Activated T-cell treated with anti-CD3 and anti-CD28 coated beads for 4 hours (primary cell): ENCODE measurements at places on chromosomes 3 and 15.
A peak's percentile ranks its signal among the peaks of the same experiment; 100 is the strongest.

GRCh38 chr15:47726399-47726823 is 9.1 kb downstream of the SEMA6D start:
- DNase-seq, result no peak

DNA sequence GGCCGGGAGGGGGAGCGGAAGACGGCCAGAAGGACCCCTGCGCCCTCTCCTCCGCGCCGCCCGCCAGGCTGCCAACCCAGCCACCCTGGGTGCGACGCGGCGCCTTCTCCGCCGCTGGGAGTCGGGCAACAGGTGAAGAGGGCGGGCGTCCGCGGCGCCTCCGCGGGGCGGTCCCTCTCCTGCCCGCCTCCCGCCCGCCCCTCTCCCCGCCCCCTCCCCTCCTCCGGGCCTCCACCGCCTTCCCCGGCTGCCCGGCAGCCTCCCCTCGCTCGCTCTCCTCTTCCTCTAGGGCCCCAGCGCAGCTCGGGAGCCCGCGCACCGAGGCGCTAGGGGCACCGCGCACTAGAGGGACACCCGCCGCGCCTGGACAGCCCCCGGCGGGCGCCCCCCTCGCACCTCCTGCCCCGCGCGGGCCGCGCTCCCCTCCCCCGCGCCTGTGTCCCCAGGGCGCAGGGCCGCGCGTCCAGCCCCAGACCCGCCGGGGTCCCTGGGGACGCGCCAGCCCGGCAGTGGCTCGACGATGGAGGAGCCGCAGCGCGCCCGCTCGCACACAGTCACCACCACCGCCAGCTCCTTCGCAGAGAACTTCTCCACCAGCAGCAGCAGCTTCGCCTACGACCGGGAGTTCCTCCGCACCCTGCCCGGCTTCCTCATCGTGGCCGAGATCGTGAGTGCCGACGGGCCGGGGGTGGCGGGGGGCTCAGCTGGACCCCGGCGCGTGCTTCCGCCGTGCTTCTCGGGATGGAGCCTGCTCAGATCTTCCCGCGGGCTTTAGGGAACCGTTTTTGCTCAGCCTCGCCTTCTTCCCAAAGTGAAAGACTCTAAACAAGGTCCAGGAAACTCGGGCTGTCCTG is at the start of gene CMTM8:
Gene CMTM8, plus strand, starts transcription at position 228 of the 854 bp plus-strand sequence. Its CDS starts 293 bp downstream, at position 521.
- DNase-seq, result peak; percentile 52

GRCh38 chr3:165768680-165769079 is 68.5 kb downstream of the BCHE start:
- no peak for DNase-seq

- no peak for DNase-seq
Measured at GRCh38 chr3:192408647-192409200, 318.6 kb downstream of the FGF12 start.

DNA sequence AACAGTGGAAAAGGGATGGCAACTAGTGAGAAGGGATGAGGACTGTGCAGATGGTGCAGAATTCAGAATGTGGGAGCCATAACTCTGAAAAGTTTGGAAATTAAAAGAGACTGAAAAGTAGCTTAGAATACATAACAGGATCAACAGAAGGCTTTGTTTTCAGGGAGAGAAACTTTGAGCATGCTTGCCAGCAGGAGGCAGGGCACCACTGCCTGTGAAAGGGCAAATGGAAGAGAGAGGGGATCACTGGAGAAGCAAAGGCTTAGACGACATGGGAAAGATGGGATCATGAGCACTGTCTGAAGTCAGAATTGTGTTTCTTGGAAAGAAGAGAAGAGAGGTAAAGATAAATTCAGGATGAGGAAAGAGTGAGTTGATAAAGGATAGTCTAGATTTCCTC is 99.6 kb downstream of the ABI3BP start:
- DNase-seq, result no peak

GRCh38 chr3:132790806-132791205 is 68.6 kb upstream of the NPHP3 start:
- DNase-seq, result no peak

GRCh38 chr3:60698117-60698516 is 553.1 kb downstream of the FHIT start:
- DNase-seq, result no peak

DNA sequence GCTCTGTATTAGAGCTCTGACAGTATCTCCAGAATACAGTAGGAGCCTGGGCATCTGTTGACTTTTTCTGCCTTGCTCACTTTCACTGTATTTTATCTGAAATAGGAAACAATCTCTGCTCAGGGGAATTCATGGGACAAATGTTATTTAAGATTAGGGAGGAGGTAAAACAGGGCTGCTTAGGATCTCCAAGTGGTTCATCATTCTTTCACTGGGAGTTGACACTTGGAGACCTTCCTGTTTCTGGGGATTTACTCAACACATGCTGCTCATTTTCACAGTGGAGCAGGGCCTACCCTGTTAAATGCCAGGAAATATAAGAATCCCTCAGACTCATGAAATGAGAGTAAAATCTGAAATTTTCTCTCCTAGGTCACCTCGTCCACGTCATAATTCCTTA is 185.5 kb downstream of the GAP43 start:
- DNase-seq, result no peak

DNA sequence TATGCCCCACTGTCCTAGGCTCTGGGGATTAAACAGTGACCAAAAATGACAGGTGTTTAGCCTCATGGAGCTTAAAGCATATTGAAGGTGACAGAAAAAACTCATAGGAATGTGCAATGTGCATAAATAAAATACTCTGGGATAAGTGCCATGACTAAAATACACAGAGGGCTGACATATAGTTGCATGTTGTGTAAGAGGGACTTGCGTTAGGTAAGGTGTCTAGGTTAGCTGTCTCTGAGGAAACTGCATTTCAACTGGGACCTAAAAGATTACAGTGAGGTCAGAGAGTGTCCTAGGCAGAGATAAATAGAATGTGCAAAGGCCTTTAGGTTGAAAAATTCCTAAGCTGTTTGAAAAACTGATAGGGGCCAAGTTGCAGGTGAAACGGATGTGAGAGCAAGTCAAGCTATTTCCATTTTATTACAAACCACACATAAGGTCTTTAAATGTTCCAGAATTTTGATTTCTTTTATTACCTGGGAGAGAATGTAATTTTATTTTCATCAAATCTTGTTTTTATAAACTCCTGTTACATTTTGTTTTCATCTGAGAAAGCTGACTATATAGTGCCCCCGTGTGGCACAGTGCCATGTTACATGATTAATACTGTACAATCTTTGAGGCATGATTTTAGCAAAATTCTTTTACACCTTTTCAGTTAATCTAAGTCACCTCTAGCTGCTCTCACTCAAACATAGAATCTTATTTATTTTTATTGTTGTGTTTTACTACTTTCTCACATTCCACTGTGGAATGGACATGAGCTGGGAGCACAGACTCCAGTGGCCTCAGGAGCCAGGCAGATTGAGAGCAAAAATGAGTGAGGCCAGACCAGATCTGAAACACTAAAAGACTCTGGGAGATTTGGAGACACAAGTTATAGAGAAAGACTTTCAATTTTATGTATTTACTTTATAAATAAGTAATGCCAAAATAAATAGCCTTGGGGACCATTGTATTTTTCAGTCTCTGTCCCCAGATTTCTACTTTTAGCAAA is 259.6 kb upstream of the ZNF717 start:
- DNase-seq, result no peak

- no peak for DNase-seq
Measured at GRCh38 chr3:23324745-23325144, 121.6 kb downstream of the UBE2E2 start.

- DNase-seq, result no peak
Measured at GRCh38 chr3:87307805-87308204, 31.4 kb upstream of the POU1F1 start.

DNA sequence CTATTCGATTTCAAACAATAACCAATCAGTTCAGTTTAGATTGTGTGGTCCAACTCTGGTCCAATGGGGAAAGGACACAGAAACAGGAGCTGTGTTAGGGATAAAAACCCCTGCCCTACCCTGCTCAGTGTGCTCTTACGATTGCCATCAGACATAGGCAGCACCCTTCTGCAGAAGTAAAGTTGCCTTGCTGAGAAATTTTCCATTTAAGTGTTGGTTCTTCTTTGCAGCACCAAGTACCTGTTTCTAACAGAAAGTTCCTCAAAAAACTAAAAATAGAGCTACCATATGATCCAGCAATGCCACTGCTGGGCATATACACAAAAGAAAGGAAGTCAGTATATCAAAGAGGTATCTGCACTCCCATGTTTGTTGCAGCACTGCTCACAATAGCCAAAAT is 206.2 kb upstream of the CNTN4 start:
- no peak for DNase-seq

DNA sequence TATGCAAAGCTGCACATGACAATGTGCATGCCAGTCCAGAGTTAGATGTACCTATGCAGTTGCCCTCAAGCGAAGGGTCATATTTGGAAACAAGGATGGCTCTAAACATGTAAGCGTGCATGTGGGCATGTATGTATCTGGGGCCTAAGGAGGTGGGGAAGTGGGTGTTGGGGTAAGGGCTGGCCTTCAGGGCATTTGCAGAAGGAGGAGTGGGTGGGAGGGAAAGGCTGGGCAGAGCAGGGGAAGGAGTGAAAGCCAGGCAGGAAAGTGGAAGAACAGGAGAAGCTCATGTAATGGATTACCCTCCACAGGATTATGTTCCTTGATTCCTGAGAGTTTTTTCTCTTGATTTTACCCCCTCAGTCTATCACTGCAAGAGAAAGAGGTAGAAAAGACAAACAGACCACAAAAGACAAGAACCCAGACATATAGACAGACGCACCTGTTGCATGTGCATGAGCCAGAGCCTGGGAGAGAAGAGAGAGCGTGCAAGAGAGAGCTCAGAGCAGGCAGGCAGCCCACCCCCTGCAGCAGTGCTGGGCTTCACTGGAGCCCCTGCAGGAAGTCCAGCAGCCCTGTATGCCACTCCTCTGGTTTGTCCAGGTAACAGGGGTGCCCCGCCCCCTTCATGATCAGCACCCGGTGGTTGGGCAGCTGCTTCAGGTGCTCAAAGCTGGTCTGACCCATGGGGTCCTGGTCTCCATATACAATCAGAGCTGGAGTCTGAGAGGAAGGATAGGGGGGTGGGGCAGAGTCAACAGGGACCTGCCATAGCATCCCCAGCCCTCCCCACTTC is 1.8 kb upstream of the PCBP4 start:
- DNase-seq, result no peak

GRCh38 chr3:118988198-118989130 is 46.2 kb downstream of the IGSF11 start:
- DNase-seq, result no peak

GRCh38 chr3:81953111-81953510 is 191.7 kb upstream of the GBE1 start:
- DNase-seq, result no peak

DNA sequence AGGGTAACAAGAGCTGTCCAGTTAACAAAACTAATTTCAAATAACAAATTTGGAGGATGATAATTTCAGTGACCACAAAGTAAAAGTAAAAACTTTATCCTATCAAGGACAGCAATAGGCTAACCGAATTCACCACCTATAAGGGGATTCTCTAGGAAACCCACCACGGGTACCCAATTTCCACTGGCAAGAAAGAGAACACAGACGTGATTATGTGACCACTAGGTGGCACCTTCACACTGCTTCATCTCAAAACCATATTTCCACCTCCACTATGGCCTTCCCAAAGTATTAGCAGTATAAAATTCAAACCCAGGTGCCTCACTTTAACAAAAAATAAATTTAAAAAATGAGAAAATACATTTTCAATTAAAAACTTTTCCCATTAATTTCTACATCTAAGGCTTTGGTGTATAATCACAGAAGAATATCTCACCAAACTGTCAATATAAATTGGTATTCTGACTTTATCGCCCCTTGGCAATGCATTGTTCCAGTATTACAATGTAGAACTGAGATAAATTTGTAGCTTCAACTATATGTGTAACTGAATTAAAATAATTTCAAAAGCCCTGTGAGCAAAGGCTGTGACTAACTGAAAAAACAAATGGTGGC is 96.5 kb downstream of the FSIP1 start:
- DNase-seq, result peak; percentile 13

DNA sequence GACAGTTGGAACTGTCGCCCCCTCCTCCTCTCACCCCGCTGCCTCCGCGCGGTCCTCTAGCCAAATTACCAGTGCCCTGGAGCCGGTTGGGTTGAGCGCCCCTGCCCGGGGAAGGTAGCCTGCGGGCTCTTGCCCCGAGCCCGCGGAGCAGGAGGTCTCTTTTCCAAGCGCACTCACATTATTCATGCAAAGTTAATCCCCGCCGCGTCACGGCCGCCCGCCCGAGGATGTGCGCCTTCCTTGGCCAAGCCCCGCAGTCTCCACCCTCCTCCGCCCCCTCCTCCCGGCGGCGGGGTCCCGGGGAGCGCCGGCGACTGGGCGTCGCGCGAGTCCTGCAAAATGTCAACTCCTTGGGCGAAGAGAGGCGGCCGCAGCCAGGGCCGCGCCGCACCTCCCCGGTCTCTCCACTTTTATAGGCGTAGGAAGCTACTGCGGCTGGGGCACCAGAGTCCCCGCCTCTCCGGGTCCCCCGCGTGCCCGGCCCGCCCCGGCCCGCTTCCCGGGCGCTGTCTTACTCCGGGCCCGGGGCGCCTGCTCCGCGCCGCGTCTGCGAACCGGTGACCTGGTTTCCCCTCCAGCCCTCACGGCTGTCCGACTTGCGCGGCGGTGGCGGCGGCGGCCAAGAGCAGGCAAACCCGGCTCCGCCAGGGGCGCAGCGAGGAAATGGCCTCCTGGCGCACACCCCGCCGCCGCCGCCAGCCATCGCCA is at the start of gene THRB:
Gene THRB, minus strand, starts transcription at position 233 of the 708 bp plus-strand sequence.
- no peak for DNase-seq

DNA sequence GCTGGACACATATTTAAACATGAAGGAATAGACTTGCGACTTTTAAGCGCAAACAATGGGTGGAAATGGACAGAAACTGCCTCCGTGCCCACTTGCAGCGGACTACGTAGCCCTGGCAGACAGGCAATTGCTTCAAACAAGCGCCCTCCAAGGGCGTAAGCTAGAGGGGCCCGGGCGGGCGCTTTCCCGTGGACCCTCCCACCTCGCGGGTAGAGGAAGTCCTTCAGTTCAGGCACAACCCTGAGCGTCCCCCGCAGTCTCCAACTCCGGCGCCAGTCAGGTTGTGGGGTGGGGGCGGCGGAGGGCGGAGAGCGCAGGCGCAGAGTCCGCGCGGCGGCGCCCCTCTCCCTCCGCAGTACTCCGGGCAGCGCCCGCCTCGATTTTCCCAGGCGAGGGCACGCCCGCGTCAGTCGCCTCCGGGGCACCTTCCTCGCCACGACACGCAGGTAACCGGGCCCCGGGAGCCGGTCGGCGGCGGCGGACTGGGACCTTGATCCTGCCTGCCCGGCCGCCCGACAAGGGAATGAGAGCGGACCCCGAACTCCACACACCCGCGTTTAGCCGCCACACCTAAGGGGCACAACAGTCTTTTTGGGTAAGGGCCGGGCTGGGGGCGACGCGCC is at the start of gene SLC35G2:
Gene SLC35G2, plus strand, starts transcription at position 358 of the 623 bp plus-strand sequence. CDS start 35,335 bp downstream, outside the sequence.
- peak; percentile 19 for DNase-seq
